ENCODE measurements at places on chromosomes 1 and 21.

GRCh38 chr1:74412244-74412643 lies 100.2 kb downstream of the LRRC53 start:
- DNase-seq = no peak

DNA sequence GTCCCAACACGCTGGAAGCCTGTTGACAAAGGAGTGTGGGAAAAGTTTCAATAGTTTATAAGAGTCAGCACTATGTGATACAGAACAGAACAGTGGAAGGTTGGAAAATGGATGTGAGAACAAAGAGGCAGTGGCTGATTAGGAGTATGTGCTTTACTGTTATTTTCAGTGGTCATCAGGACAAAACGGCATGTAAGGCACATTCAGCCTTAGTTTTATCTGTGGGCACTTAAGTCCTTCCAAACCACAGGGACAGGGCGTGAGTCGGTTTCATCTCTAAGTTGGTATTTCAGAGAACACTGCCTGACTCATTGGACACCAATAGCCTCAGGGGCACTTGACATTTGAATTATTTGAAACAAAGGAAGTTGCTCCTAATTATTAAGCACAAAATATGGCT lies 306.9 kb downstream of the ASTN1 start:
- no peak for DNase-seq

DNA sequence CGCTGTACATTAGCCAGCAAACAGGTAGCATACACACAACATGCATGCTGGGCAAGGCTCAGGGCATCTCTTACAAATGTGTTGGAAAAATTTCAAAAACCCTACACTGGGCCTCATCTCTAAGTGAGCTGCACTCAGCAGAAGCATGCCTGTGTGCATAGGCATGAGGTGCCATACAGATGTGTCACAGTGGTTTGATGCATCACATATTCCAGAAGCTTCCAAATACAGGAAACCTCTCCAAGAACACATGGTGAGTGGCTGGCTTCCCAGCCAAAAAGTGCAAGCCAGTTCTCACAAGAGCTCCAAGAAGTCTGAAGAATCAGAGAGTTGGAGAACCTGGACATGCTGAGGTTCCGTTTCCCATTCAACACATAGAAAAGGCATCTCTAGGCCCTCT lies 58.3 kb downstream of the CD46 start:
- no peak for DNase-seq

- DNase-seq = no peak
Measured at GRCh38 chr1:21192871-21193270, 16.2 kb upstream of the EIF4G3 start.

DNA sequence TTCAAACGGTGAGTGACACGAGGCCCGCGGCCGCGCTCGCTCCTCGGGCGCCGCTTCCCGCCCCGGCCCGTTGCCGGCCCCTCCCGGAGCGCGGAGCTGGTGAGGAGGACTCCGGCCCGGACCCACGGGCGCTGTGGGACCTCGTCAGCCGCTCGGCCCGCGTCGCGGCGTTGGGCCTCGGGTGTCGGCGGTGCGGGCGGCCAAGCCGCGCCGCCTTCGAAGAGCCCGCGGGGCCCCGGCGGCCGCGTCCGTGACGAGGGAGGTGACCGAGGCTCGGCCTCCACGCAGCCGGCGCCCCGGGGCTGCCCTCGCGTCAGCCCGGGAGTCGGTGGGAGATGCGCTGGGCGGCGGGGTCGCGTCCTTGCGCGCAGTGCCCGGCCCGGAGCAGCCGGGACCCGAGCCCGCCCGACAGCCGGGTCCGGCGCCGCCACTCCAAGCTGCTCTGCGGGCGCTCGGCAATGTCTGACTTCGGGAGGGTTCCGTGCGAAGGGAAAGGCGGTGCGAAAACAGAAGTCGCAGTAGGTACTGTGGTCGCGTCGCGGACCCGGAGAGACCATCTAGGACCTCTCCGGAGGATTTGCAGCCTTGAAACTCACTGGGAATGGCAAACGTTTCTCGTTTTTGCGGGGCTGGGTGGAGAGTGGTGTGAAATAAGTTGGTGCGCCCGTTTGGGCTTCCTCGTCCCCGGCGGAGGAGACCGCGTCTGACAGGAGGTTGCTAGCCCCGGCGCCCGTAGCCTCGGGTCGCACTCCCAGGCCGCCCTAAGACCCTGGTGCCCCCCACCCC lies 829 bp downstream of the SPEN start:
- peak; percentile 28 for DNase-seq

- no peak for DNase-seq
Measured at GRCh38 chr1:176745945-176746344, 283.0 kb downstream of the PAPPA2 start.

DNA sequence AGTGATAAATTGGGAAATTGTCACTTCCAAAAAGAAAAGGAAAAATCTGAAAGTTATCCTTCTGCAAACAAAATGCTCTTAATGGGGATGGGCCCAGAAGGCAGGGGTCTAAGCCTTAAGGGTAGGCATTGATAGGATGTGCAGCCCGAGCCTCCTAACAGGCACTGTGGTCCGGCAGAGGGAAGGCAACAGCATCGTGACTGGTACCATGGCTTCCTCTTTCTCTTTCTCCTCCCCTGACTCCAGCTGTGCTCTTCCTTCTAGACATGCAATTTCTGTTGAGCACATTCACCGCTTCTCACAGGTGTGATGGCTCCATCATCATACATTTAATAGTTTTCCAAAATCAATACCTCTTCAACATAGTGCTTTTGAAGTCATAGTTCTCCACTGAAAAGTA lies 91.5 kb downstream of the SELENOF start:
- DNase-seq = no peak

- DNase-seq = no peak
Measured at GRCh38 chr1:153571706-153572105, 6.1 kb upstream of the S100A2 start.

DNA sequence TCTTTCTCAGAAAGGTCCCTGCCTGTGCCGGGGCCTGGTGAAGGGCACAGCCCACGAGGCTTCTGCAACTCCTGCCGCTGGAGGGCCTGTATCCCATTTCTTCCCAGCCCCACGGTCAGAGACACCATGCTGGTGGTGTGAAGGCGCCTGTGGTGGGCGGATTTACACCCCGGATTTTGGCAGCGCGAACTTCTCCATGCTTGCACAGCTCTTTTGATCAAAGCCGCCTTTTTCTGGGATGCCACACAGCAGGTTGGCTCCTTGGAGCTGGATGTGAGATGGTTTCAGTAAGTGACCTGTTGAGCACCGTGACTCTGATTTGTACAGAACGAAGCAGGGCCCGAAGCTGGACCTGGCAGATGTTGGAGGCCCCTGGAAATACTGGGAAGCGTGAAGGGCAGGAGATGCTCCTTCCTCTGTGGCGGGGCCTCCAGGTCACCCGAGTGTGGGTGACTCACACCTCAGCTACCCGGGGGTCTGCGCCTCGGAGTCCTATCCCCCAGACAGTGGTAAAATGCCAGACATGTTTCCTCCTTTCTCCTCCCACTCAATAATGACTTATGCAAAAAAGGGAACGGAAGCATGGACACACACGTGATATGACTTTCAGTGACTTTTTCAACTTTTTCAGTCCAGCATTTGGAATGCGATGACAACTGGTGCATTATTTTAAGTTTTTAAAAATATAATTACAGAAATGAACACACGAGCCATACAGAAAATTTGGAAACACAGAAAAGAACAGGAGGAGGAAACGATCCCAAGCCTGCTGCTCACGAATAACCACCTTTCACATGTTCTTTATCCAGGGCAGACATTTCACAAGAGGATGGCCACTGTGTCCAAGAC lies 9.0 kb downstream of the UMODL1 start:
- no peak for DNase-seq

DNA sequence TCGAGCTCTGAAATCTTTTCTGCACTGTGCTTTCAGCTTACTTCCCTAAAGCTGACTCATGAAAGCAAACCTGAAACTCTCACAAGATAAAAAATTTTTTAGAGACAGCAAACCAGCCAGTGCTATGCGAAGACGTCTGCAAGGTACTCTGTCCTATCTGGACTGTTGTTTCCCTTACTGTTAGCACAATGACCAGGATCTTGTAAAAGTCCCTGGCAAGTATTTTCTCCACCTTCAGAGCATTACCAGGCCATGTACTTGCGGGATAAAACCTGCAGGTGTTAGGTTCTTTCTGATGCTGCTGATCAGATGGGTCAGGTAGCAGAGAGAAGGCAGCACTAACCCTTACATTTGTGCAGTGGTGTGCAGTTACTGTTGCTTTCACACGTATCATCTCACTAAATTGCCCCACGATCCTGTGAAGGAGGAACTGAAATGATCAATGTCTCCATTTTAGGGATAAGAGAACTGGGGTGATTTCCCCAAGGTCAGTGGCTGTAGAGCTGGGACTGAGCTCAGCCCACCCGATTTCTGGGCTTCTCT lies 56.6 kb downstream of the PLXNA2 start:
- no peak for DNase-seq

GRCh38 chr1:22204989-22205913 lies 62.4 kb upstream of the WNT4 start:
- no peak for DNase-seq

- DNase-seq = no peak
Measured at GRCh38 chr1:209531549-209531948, 52.0 kb upstream of the CAMK1G start.

- DNase-seq = no peak
Measured at GRCh38 chr1:191405417-191405816, 752.8 kb upstream of the RGS18 start.

DNA sequence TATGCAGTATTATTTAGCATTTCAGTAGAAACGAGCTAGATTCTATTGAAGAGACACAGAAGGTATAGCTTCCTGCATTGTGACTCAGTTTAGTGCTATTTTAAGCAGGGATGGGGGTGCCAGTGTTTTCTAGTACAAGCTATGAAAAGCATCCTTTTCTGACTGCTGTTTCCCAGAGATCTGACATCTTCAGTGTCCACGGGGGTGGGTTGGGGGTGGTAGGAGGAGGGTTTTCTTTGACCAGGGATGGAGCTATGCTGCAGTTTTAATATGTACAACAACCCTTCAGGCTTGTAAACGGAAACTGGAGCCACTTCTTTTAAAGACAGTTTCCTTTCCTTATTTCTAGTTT lies 2.7 kb upstream of the NEGR1 start:
- DNase-seq = no peak

DNA sequence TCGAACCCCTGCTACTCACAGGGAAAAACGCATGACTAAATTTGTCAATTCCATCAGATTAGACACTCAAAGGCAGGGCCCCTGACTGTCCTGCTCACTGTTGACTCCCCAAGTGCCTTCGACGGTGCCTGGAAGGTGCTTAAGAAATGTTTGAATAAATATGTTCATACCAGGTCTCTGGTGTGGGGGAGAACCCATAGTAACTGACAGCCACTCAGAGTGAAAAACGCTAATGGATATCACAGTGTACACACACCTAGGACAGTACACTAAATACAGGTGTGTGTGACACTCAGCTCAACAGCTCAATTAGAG lies 39.7 kb upstream of the WASF2 start:
- DNase-seq = no peak

GRCh38 chr1:202843081-202843480 lies 32.3 kb downstream of the PCAT6 start:
- no peak for DNase-seq

DNA sequence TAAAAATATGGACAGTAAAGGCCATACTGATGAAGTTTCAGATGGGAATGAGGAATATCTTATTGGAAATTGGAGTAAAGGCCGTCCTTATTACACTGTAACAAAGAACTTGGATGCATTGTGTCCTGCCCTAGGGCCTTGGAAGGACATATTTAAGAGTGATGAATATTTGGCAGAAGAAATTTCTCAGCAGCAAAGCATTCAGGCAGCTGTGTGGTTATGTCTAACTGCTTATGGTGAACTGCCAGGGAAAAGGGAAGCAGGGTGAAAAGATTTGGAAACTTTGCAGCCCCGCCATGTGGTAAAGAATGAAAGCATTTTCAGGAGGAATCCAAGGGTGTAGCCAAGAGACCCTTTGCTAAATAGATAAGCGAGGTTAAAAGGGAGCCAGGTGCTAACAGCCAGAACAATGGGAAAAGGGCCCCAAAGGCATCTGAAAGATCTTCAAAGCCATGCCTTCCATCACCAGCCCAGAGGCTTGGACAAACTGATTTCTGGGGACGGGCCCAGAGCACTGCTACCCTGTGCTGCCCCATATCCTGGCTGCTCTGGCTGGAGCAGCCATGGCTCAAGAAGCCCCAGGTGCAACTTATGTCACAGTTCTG lies 200.0 kb downstream of the PTPRU start:
- DNase-seq = no peak

- DNase-seq = no peak
Measured at GRCh38 chr21:38825269-38825668, 19.5 kb downstream of the ETS2 start.

DNA sequence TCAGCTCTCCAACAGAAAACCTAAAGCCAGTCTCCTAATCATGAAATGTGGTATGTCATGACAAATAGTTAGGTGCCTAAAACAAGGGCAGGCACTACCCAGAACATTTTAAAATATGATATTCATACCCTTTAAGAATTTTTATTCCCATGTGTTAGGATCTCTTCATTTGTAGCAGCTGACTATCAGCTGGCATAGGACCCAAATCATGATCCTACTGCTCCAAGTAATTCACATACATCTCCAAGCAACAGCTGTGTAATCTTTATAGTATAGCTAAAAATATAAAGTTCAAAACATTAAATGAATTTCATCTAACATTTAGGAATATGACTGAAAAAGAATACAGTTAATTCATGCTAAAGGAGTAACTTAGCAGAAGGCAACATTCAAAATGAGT lies 57.5 kb downstream of the ENAH start:
- no peak for DNase-seq

DNA sequence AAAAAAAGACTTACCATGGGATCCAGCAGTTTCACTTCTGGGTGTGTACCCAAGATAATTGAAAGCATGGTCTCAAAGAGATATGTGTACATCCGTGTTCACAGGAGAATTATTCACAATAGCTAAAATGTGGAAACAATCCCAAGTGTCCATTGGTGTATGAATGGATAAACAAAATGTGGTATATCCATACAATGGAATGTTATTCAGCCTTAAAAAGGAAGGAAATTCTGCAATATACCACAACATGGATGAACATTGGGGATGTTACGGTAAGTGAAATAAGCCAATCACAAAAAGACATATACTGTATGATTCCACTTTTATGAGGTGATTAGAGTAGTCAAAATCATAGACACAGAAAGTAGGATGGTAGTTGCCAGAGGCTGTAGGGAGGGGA lies 7.0 kb upstream of the TUT4 start:
- DNase-seq = no peak

GRCh38 chr1:184052750-184053149 lies 1.2 kb downstream of the TSEN15 start:
- DNase-seq = no peak

DNA sequence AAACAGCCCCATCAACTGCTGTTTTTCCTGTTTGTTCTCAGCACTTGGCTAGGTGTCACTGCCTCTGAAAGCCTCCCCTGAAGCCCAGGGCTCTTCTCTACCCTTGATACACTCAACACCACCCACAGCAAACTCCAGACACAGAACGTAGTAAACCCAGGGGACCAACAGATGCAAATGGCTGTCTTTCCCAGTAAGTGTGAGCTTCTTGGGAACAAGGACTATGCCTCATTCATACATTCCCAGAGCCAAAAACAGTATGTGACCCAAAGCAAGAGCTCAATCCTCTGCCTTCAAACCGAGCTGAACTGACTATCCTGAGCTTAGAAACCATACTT lies 4.4 kb downstream of the LBR start:
- DNase-seq = no peak

GRCh38 chr1:182240085-182240484 lies 151.5 kb downstream of the GLUL start:
- no peak for DNase-seq

GRCh38 chr21:45050797-45051489 lies 23.4 kb upstream of the ADARB1 start:
- no peak for DNase-seq
